ENCODE measurements at places on chromosomes 3 and 15.

DNA sequence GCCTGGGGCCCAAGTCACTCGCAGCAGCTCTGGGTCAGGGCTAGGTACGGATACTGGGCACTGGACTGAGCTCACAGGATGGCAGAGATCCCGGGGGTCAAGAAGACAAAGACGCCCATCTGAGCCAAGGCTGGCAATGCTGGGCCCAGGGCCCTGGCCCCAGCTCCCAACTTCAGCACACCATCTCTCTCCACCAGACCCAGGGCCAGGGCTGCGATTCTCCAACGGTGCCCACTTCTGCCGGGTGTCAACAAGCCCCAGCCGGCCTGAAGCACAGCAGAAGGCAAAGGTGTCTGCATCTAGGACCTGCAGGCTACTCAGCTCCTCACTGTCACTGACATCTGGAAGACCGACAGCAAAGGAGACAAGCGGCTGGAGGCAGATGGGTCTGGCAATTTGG is 8.6 kb downstream of the WDR73 start:
- DNase-seq = no peak

DNA sequence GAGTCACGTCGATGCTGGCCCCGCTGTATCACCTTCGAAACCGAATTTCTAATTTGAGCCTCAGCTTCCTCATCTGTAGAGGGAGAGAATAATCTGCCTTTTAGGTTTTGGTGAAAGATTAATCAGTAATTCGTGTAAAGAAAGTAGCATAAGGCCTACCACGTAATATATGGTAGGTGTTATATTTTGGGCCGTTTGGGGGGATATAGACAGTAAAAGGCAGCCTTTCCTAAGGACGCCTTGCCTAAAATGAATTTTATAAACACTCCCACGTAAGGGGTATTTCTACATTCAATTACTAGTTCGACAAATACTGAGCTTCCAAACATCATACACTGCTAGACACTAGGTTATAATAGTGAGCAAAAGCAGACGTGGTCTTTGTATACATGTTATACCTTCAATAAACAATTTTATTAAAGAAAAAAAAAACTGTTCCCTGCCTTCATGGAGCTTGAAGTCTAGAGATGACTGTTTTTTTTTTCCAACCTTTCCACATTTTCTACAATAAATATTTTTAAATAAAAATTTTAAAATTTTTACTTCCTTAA is 737 bp downstream of the JAGN1 start:
- DNase-seq = no peak

DNA sequence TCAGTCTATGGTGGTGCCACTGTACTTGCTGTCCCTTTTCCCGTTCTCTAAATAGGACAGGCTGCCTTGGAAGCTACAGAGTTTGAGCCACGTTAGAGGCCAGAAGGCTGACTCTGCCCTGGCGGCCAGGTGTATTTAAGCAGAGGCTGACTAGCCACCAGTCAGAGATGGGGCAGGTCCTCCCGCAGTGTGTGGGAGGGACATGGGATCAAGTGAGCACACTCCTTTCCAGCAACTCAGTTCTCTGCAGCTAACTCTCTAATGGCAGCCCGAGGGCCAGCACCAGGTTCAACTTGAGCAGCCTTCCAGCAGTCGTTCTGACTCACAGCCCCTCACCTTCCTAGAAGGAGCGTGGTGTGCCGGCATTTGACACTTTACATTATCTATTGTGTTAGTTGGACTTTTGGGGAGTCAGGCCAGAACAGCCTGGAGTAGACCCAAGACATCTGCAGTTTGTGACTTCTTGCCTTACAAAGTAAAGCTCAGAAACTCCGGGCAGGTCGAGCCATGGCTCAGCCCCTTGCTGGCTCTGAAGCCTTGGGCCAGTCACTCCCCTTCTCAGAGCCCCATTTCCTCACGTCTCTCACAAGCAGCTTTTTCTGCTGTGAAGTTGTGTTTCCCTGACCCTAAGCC is 46.7 kb upstream of the MYZAP start:
- no peak for DNase-seq

- no peak for DNase-seq
Observed at GRCh38 chr3:147415286-147415685, 6.1 kb downstream of the ZIC1 start.

- DNase-seq = no peak
Observed at GRCh38 chr3:128083980-128084674, 31.9 kb downstream of the SEC61A1 start.

DNA sequence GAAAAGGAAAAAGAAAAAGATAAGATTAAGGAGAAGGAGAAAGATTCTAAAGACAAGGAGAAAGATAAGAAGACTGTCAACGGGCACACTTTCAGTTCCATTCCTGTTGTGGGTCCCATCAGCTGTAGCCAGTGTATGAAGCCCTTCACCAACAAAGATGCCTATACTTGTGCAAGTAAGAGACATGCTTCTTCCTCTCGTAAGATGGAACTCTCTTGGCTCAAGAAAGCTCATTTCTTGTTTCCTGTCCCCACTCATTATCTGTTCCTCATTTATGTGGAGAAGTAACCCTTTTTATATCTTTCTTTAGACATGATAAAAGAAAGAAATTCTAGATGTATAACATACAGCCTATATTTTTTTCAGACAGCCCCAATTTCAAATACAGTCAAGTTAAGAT is 101.4 kb downstream of the KLHL25 start:
- DNase-seq = no peak

DNA sequence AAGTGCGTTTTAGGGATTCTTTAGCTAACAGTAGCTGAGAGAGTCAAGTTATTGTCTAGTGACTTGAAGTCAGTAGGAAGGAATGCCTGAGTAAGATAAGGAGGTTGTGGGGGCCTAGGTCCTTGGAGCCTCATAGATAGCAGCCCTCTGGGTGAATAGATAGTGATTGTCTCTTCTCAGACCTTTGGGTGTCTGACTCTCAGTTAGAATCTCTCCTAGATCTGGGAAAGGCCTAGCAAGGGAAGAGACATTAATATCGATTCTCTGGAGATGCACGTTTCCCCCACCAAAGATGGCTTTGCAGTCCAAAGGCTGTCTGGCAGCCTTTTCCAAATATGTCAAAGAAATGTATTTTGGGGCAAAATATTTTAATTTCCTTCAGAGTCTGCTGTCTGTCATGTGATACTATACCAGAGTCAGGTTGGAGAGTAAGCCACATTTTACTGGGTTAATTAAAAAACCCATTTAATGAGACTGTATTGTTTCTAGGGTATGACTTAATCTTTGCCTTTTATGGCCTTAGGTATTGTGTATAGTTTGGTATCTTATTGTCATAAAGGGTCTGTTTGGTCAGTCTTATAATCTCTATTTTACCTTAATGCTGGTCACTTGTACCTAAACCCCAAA is 92.2 kb downstream of the ST6GAL1 start:
- no peak for DNase-seq

GRCh38 chr3:126998728-126999127 is 15.8 kb downstream of the PLXNA1 start:
- no peak for DNase-seq

DNA sequence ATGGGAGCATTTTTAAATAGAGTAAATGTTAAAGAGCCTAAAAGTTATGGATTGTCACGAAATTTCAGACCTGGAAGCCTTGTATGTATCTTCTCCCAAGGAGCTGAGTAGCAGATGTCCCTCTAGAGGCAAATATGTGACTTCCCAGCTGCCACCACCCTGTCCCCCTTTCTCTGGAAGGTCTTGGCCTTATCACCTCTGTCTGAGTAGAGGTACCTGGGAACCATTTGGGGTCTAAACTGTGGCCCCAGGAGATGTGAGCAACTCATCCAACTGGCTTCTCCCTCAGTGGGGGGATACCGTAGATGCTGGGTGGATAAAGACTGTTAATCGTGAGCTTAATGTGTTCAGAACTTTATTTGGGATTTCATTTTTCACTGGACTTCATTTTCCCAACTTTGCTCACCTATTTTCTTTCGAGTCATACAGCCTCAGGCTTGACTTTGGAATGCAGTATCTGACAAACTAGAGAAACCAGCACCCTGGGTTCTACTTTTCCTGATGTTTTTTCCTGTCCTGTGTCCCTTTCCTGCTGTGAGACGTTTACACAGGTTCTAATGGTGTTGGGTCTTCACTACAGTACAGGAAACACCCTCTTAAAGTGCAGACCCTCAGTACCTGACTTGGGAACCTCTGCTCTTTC is 53.3 kb upstream of the CCR4 start:
- DNase-seq = no peak

DNA sequence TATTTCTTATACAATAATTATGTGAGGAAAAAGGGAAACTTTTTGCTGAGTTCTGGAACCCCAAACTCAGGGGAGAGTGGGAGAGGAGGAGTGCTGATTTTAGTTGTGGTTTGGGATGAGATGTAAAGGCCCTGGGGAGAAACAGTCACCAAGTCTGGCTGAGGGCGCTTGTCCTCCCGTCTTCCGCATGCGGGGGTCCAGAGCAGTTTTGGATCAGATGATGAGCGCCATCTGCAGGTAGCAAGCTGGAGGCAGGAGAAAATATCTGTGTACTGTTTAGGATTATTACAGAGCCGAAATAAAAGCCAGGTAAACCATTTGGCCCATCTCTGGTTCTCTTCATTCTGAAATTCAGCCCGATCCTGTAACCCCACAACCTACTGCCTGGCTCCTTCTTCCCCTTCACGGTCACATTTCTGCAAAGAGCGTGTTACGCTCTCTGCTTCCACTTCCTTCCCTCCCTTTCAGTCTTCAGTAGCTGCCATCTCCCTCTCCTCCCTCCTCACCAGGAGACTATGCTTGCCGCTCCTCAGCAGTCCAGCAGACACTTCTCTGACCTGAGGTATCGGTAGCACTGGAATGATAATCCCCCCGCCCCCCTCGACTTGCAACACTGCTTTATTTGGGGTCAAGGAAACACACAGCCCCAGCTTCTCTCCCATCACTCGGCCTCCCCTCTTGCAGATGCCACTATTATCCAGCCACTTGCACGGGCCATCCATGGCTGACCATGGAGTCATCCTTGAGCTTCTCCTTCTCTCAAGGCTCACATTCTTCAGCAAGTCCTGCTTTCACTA is 1.4 kb upstream of the PARP14 start:
- DNase-seq = peak; percentile 71
